ENCODE measurements at places on chromosomes 12 and 14. TPM values are rescaled to one million over a fixed set of nuclear protein-coding genes. Genes with fewer than 3 reads are reported as not detected.

The C12orf43 gene
- total RNA-seq = 10.5 TPM

The MGP gene
- total RNA-seq = 154 TPM

The TAPBPL gene
- total RNA-seq = 6.5 TPM

The FAM90A1 gene
- not detected for total RNA-seq

The ANKRD33 gene
- not detected for total RNA-seq

The NGB gene
- total RNA-seq = not detected

The TRHDE gene
- total RNA-seq = not detected

The ASB8 gene
- 16.7 TPM for total RNA-seq

Data from lung microvascular endothelial cell (primary cell).